COLO829 (cell line): ENCODE measurements at places on chromosomes 11 and 22.
A peak's percentile ranks its signal among the peaks of the same experiment; 100 is the strongest.

- peak; percentile 14 for DNase-seq
Measured at GRCh38 chr11:13289081-13289480, 11.5 kb downstream of the BMAL1 start.

- DNase-seq, result no peak
Measured at GRCh38 chr11:9095421-9095820, 4.0 kb upstream of the SCUBE2 start.

GRCh38 chr22:27972732-27973698, 54.0 kb upstream of the PITPNB start:
- DNase-seq, result no peak

- DNase-seq, result peak; percentile 37
Measured at GRCh38 chr22:22201185-22201929, 43.2 kb upstream of the VPREB1 start.

GRCh38 chr11:69244266-69244665, 49.7 kb upstream of the MYEOV start:
- DNase-seq, result no peak

DNA sequence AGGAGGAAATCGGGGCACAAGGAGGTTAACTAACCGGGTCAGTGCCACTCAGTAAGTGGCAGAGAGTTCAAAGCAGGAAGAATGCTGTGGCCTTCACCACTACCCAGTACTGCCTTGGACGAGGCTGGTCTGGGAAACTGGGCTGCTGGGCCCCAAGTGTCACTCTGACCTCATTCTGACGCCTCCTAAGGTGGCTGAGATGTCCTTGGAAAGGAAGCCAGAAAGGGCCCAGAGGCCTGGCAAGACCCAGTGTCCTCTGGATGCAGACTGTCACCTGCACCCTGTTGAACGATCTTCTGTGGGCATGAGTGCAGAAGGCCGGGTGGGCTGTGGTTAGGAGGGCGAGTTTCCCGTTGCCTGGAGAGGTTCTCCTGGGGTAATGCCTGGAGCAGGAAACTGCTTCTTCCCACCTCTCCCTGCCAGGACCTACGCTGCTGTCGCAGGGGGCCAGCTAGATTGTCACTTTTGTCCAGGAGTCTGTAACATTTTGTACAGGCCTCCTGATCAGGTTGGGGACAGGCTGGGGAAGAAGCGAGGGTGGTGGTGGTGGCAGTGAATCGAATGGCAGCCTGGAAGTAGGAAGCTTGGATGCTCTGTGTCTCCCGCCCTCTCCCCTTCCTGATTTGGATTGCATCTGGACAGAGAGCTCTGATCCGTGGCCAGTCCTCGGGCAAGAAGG, 105.1 kb downstream of the ST3GAL4 start:
- DNase-seq, result no peak

- DNase-seq, result no peak
Measured at GRCh38 chr11:122789907-122790306, 48.4 kb upstream of the CRTAM start.
